ENCODE measurements at places on chromosomes 6 and 20. TPM values are rescaled to one million over a fixed set of nuclear protein-coding genes. Genes with fewer than 3 reads are reported as not detected.

Gene RIPOR3
- 0.47 TPM for total RNA-seq

Gene LHFPL5
- total RNA-seq: 1.0 TPM

DNA sequence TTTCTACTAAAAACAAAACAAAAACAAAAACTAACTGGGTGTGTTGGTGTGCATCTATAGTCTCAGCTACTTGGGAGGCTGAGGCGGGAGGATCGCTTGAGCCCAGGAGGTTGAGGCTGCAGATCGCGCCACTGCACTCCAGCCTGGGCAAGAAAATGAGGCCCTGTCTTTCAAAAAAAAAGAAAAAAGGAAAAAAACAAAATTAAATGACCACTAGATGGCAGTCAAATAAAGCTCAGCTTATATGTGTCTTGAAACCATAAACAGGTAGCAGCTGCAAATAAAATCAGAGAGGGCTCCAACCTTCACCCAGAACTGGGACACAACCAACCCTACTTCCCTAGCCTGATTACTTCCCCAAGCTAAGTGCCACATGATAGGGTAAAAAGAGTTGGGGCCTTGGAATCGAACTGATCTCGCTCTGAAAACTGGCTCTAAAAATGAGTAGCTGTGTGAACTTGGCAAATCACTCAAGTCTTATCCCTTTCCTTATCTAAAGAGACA, 67.1 kb upstream of the ADGRF4 start:
- peak; percentile 76 for DNase-seq

DNA sequence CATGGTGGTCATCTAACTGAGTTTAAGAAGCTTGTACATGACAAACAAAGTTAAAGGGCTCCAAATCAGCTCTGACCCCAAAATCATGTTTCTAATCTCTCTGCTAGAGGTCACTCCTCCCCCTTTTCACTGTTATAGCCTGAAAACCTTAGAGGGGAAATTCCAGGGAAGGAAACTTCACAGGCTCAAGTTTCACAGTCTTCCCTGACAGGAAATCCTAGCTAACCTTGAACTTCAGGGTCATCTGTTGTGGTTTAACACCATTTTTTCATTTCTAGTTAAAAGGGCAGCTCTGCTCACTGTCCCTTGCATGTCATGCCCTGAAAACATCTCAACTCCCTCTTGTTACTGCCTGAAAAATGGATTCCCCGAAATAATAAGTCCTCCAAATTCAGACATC, 104.4 kb upstream of the BMP2 start:
- peak; percentile 9 for DNase-seq

All from Caki2 (cell line).